Stimulated activated CD4-positive, alpha-beta T cell treated with anti-CD3 and anti-CD28 coated beads, Interleukin-2, amount 100 ng/mL, for 24 hours (primary cell): ENCODE measurements at places on chromosomes 6 and 20.

DNA sequence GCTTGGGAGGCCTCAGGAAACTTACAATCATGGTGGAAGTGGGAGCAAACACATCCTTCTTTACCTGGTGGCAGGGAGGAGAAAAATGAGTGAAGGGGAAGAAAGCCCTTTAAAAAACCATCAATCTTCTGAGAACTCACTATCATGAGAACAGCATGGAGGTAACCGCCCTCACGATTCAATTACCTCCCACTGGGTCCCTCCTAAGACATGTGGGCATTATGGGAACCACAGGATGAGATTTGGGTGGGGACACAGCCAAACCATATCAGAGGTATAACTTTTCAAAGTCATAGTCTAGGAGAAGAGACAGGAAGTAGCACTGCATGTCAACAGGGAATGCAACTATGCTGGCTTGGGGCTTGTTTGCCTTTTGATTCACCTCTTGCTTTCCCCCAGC, 59.9 kb upstream of the DTNBP1 start:
- no peak for DNase-seq

DNA sequence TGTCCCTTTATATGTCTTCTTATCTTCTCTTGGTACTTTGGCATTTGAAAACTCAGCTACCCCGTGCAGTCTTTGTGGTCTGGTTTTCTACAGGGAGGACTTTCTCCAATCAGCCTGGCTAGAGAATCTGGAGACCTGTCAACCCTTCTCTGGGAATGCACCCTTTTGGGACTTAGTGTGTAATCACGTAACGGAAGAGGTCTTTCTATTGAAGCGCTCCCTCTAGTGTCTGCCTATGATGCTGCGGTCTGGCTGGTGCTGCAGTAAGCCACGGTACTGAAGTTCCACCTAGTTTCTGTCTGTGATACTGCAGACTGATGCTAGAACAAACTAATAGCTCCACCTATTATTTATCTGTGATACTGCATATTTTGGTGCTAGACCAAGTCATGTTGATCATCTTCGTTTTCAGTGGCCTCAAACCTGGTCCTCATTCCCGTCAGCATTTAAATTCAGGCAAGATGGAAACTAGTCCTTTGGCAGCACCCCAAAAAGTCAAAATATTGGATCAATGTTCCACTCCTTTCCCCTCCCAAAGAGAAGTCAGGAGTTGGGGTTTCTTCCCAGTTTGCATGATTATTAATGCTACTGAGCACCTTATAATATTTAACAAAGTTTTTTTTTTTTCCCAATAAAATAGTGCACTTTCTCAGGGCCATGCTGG, 12.5 kb upstream of the SIRPB2 start:
- DNase-seq, result peak; percentile 73

GRCh38 chr20:31406115-31406514, at the start of gene DEFB121:
DEFB121 (minus strand) TSS chr20:31406215; CDS start chr20:31406152, 63 bp downstream.
- DNase-seq, result no peak

DNA sequence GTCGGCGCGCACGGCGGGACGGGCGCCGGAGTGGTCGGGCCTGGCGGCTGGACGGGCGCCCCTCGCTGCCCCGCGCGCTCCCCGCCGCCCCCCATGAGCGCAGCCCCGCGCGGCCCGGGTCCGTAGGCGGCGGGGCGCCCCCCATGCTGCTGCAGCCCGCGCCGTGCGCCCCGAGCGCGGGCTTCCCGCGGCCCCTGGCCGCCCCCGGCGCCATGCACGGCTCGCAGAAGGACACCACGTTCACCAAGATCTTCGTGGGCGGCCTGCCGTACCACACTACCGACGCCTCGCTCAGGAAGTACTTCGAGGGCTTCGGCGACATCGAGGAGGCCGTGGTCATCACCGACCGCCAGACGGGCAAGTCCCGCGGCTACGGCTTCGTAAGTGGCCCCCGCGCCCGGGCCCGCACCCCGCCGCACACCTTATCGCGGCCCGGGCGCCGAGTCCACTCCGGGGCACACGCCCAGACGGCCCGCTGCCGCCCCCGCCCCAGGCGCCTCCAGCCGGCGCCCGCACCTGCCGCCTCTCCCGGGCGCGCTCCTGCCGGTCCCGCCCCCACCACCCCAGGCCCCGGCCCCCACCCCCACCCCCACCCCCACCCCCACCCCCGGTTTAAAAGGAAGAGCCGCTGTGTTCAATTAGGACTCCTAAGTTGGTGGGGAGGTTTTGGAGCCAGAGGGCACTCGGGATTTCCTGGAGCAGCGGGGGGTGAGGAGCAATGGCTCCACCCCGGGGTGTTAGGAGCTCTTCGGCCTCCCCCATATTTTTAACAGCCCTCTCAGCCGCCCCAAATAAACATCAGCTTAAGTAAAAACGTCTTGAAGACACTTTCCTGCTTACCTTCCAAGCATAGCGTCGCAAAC, 474 bp downstream of the RBM38 start:
- DNase-seq, result peak; percentile 49

- DNase-seq, result no peak
These were observed 144.1 kb downstream of the SMAP1 start for GRCh38 chr6:70811788-70812187.

DNA sequence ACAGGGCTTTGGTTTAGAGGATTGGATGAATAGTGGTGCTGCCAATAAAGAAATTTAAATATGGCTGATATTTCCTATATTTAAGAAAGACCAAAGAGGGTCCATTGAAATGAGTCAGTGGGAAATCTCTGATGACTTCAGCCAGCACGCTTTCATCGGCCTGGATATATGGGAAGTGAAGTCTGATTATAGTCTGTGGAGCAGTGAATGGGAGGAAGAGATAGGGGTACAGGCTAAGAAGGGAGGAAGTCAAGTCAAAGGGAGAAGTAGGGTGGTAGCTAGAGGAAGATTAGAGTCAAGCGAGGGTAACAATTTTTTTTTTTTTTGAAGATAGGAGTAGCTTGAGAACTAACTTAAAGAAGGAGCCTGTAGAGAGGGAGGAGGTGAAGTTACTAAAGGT, 22.7 kb downstream of the SLC16A10 start:
- no peak for DNase-seq

GRCh38 chr6:11491596-11492463, 45.7 kb upstream of the TMEM170B start:
- no peak for DNase-seq

DNA sequence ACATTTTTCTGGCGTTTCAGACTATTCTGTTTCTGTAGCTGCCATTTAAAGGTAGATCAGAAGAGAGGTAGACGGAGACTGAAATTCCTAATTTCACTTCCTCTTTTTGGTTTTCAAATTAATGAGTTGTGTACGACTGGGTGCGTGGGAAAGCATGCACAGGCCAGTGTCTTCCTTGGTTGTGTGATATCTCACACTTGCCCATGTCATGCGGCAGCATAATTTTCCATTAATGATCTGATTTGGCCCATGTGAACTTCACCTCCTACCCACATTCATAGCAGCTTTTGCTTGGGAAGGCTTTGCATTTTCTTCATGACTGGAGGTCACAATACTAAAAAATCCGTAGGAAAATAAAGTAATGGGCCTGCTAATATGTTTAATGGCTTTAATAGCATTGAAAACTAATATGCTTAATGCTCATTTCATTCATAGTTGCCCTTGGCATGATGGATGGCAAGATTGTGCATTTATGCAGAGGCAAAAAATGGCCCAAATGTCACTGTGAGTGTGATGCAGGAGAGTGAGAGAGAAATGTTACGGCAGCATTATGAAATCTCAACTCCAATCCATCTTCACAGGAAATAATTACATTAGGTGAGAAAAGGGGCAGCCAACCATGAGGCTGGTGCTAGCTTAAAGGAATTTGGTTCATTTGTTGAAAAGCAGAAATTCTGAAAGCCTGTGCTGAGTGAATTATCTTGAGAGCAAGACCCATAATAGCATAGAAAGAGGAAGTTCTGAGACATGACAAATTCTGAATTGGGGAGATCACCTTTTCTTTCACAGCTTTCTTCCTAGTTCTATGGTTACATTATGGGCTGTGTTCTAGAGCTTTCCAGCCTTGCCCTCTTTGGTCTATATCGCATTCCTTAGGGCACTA, 69.0 kb upstream of the UST start:
- no peak for DNase-seq

GRCh38 chr20:40562031-40562430, 127.0 kb downstream of the MAFB start:
- DNase-seq, result no peak

DNA sequence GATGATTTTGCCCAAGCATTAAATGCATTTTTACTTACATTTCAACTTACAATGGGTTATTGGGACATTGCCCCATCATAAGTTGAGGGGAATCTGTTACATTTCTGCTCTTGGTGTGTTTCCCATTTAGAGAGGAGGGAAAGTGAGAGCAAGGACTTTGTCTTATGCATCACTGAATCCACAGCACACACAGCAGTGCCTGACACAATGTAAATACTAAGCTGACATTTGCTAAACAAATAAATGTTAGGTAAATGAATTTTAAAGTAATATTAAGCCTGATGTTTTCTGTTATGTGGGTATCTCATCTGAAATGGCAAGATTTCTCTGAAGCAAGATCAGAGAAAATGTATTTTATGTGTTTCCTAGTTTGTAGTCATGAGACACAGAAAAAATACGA, 143.6 kb upstream of the STXBP5 start:
- no peak for DNase-seq

DNA sequence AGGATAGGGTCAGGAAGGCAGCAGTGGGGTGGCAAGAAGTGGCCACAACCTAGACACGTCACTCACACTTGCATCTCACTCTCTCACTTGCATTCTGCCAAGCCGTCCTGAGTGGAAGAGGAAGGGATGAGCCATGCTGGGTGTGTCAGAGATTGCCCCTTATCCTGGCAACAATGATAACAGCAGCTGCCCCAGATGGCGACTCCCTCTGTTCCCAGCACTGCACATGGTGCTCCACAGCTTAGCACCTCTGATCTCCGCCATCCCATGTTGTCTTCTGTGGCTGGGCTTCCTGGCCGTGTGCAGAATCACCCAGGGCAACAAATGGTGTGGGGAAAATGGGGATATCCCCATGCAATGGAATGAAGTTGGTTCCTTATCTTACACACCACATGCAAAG, 11.1 kb downstream of the KCNB1 start:
- DNase-seq, result no peak

DNA sequence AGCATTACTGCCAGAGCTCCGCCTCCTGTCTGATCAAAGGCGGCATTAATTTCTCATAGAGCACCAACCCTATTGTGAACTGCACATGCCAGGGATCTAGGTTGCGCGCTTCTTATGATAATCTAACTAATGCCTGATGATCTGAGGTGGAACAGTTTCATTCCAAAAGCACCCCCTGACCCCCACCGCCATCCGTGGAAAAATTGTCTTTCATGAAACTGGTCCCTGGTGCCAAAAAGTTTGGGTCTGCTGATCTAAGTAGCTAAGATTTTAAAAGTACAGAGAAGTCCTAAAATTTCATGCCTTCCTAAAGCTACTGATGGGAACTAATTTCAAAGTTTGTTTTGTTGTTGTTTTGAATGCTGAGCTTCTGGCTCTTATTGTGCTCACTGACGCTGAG, 281.6 kb downstream of the PRL start:
- no peak for DNase-seq

GRCh38 chr20:60913298-60913697, 338.8 kb upstream of the CDH4 start:
- no peak for DNase-seq

DNA sequence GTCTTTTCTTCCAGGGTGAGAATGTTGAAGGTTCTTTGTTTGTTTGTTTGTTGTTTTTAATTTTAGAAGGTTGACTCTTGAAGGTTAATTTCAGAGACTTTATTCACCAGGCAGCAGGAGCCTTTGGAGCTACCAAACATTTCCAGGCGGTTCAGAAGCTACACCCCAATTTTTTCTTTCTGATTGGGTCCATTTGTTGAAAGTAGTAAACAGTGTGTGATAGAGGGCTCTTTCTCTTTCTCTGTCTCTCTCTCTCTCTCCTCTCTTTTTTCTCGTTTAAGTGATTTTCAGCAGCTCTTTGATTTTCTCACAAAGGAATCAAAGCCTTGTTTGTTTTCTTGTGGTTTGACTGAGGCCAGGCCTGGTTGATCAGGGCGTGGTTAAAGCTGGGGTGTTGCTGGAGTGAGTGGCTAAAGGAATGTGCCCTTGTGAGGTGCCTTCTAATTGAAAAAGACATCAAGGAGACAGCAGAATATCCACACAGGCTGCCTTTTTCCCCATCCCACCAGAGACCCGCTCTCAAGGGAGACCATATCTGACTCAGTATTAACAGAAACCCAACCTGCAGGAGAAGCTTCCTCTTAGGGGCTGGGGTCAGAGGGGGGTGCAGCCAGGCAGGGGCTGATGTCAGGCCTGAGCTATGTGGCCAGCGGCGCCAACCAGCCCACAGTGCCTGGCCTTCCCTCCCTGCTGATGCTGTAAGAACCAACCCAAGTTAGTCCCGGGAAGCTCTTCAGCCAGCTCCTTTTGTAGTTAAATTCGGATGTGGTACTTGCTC, 40.4 kb upstream of the NAA20 start:
- no peak for DNase-seq

- no peak for DNase-seq
These were observed 797 bp upstream of the GNRH2 start for GRCh38 chr20:3042625-3043024.

DNA sequence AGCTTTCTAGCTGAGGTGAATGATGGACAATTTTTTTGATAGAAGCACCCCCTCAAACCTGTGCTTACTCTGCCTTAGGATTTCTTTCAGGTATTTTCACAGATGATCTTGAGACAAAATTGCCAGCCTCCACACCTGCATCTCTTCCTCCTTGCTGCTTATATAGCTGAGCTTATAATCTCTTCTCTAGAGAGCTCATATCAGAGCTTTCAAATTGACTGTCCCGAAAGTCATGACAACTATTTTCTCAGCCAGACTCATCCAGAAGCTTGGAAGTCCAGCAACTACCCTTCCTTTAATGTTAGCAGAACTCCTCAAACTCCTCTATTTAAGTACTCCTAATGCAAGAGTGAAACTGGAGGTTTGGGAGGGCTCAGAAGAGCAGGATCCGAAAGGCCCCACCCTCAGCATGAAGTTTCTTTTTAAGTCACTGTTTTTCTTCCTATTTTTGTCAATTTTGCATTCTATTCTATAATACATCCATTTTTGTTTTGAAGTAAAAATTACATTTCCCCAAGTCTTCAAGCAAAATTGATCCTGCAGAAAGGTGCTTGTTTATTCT, 12.7 kb downstream of the CGA start:
- DNase-seq, result no peak

GRCh38 chr6:142444881-142445301, 143.1 kb downstream of the ADGRG6 start:
- DNase-seq, result no peak

DNA sequence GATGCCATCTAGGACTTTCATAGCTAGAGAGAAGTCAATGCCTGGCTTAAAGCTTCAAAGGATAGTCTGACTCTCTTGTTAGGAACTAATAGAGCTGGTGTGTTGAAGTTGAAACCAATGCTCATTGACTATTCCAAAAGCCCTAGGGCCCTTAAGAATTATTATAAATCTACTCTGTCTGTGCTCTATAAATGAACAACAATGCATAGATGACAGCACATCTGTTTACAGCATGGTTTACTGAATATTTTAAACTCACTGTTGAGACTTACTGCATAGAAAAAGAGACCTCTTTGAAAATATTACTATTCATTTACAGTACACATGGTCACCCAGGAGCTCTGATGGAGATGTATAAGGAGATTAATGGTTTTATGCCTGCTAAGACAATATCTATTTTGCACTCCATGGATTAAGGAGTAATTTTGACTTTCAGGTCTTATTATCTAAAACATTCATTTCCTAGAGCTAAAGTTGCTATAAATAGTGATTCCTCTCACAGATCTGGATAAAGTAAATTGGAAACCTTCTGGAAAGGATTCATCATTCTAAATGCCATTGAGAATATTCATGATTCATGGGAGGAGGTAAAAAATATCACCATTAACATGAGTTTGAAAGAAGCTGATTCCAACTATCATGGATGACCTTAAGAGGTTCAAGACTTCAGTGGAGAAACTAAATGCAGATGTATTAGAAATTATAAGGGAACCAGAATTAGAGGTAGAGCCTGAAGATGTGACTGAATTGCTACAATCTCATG, 763.5 kb upstream of the MAP3K7 start:
- DNase-seq, result no peak
